Stimulated activated CD4-positive, alpha-beta T cell treated with anti-CD3 and anti-CD28 coated beads, Interleukin-1b, Interleukin-23, amount 100 ng/mL, for 1 hour (primary cell): ENCODE measurements at places on chromosomes 3 and 15.

DNA sequence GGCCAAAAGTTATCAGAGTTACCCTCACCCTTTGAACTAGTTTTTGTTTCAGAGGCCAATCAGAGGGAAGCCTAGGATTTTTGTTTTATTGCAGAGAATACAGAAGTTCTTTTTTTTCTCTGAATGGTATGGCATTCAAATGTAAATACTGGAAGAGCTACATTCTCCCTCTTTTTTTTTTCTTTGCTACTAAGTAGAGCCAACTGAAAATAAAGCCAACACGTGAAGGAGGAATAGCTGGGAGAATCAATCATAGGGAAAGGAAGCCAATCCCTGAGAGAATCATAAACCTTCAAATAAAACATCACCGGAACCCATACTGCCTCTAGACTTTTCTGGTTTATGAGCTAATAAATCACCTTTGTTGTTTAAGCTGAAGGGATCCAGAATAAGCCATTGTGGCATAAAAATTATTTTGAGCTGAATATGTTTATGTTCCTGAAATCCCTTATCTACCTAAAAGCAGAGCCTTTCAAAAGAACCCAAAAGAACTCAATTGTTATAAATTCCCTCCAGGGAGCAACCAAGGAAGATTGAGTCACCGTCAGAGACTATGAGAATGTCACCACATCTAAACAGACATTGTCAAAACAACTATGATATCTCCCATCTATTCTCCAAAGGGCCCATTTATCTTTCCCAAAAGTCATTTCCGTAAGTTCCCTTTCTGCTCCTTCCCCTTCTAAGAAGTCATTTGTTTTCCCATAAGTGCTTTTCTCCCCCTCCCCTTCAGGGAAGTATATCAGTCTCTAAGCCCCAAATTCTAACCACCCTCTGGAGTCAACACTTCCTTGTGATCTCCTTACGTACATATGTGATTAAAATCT lies 3.8 kb upstream of the ZNF280D start:
- no peak for DNase-seq

DNA sequence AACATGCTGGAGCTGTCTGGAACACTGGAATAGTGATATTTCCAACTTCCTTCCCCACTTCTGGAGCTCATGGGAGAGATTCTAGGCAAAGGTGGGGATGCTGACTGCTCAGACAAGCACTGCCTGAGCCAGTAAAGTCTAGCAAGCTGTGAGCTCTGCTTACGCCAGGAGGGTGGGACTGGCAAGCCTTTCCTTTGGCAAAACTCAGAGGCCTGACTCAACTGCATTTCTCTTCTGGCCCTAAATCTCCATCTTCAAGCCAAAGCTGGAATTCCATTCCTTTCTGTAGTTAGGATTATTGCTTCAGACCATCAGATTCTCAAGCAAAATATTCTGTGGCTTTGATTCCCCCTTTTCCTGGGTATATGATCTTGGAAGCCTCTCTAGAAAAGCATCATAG lies 20.3 kb upstream of the EPB42 start:
- DNase-seq, result no peak

DNA sequence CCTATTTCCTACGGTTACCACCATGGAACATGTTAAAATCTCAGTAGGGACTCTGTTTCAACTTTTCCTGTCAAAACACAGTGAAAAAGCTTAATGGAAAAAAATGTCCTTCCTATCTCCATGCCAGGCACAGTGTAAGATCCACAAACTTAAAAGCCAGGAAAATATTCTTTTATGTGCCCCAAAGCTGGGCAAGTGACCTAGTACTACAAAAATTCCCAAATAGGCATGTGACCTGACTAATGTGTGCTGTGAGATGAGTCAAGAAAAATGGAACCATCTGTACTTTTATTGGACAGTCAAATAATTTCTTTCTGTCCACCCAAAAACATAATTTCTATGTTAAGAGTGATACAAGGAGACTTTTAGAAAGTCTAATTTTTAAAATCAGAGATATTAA lies 406.0 kb downstream of the ZBTB20 start:
- DNase-seq, result no peak

- no peak for DNase-seq
Observed at GRCh38 chr15:41115161-41115651, 874 bp downstream of the INO80 start.

- DNase-seq, result no peak
Observed at GRCh38 chr3:149717391-149718056, 34.8 kb downstream of the COMMD2 start.

DNA sequence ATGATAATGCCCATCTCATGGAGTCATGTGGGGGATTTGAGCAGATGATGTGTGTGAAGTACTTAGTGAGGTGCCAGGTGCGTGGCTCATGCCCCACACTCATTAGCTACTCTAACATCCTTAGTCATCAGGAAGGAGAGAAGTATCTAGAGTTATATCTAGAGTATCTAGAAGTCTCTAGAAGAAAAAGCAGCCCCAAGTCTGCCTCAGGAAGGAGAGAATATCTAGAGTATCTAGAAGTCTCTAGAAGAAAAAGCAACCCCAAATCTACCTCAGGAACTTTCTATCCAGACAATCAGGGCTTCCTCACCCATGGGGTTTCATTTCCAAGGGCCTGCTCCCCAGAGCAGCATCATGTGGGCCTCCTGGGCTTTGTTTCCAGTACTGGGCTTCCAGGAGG lies 24.7 kb upstream of the DOCK3 start:
- DNase-seq, result no peak

DNA sequence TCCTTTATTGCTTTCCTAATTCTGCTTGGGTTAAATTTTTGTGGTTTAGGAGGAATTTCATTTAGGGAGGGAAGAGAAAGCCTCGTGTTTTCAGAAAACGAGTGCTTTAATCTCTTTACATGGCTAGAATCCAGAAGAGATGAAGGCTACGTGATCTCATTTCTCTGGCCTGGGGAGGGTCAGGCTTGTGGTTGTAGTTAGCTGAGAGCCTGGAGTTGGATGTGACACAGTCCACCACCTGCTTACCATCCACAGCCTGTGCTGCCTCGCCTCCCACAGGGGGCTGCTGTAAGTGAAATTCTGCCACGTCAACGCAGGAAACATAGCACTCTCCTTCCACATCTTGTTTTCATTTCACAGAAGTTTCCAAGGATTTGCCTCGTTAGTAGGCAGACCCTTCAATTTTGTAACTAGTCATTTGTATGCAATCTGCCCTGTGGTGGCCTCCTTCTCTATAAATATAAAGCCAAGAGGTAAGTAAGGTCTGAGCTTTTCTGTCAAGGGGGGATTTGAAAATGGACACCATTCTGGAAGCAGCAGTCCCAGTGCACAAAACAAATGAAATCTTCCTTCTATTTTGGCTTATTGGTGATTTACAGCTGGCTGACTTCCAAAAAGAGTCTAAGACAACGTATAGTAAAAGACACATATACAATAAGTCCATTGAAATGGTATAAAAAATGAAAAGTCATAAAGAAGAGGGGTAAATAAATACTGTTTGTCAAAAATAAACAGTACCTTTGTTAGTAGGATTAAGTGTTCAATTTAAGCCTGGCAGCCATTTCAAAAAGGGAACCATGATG lies 3.4 kb downstream of the GXYLT2 start:
- no peak for DNase-seq

DNA sequence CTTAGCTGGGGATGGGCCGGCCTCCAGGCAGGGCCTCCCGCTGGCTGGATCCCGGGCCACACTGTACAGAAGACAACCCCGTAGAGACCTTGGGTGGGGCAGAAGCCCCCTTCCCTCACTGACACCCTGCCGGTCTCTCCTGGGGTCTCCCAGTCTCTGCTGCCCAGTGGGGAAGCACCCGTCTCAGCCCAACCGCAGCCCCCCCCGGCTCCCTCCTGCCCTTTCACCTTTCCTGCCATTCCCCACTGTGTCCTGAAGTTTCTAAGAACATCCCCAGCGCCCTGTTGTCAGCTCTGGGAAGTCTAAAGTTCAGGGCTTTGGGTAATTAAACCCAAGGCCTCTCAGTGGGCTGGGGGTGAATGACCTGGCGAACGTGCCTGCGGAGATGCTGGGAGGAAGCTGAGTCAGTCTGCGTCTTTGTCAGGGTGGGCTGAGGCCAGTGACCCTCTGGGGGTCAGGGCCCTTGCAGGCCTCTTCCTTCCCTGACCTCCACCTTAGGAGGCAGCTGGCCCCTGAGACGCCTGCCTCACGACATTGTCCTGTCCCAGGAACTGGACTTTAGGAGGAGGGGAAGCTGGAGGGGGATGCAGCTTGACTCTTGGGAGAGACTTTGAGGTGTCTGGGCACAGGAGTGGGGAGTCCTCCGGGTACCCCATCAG lies 1.4 kb upstream of the SLC51A start:
- no peak for DNase-seq

DNA sequence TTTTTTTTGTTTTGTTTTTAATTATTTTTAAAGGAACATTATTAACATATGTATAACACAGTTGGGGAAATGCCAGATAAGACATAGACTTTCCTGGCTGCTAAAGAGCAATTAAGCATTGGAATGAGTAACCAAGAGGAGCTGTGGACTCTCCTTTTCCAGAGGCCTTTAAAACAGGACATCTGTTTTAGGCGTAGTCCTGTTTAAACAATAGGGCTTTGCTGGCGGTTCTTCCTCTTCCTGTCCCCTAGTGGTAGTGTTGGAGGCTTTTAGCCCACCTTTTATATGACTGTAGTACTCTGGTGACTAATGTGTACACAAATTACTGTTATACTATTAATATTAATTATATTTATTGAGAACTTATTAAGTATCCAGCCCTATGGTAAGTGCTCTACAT lies 81.9 kb downstream of the PPARG start:
- no peak for DNase-seq

GRCh38 chr3:6060251-6060650 lies 800.7 kb upstream of the GRM7 start:
- no peak for DNase-seq

GRCh38 chr3:57063032-57063431 lies 2.6 kb downstream of the SPATA12 start:
- DNase-seq, result no peak

DNA sequence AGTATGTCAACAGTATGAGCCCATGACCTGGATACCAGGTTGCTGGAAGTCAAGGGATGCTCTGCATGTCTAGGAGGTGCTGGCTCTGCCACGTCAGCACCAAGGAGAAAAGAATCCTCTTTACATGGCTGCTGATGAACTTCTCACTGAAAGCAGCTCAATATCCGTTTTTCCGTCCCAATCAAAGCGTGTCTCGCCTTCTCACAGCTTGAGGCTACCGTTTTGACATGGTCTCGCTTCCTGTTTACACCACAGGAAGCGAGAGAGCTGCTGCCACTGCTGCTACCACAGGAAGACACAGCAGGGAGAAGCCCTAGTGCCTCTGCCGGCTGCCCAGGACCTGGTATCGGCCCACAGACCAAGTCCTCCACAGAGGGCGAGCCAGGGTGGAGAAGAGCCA lies 27.3 kb downstream of the STARD5 start:
- DNase-seq, result no peak

- DNase-seq, result no peak
Observed at GRCh38 chr3:162082516-162082915, 585.9 kb downstream of the OTOL1 start.

GRCh38 chr15:52233405-52233804 lies 42.2 kb upstream of the GNB5 start:
- no peak for DNase-seq

GRCh38 chr3:126355777-126356372 lies 1.3 kb downstream of the KLF15 start:
- DNase-seq, result no peak

- DNase-seq, result no peak
Observed at GRCh38 chr3:177615015-177615414, 417.7 kb upstream of the TBL1XR1 start.

- no peak for DNase-seq
Observed at GRCh38 chr15:56242576-56243162, 1.0 kb downstream of the RFX7 start.

DNA sequence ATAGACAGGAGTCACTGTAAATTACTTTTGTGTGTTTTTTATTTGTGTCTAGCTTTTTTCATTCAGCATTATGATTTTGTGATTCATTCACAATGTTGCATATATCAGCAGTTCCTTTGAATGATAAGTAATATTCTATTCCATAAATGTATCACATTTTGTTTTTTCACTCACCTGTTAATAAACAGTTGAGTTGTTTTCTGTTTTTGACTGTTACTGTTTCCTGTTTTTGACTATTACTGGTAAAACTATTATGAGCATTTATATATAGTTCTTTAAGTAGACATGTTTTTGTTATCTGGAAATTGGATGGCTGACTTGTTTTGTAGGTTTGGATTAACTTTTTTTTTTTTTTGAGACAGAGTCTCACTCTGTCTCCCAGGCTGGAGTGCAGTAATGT lies 138.4 kb downstream of the RSRC1 start:
- DNase-seq, result no peak

DNA sequence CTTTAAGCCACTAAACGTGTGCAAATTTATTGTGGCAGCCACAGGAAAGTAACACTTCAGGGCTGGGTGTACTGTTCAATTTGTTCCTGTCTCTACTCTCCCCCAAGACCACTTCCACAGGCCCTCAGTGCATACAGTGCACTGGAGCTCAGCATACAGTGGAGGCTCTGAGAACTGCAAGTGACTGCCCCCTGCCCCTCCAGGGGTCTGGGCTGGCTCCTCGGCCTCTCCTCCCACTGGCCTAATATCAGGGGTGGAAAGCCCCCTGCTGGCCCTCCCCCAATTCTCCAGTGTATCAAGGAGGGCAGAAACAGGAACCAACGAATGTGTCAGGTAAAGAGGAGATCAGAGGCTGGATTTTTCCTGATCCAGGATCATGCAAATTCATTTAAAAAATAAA lies 19.9 kb upstream of the HEG1 start:
- no peak for DNase-seq

- no peak for DNase-seq
Observed at GRCh38 chr15:84858231-84858630, 26.2 kb upstream of the SLC28A1 start.

GRCh38 chr15:99371180-99372103 lies 120.2 kb downstream of the LRRC28 start:
- no peak for DNase-seq

GRCh38 chr15:90394748-90395442 lies 6.9 kb downstream of the IQGAP1 start:
- DNase-seq, result no peak

GRCh38 chr3:10420745-10421475 lies 84.5 kb downstream of the ATP2B2 start:
- DNase-seq, result no peak

- no peak for DNase-seq
Observed at GRCh38 chr15:37220949-37221670, 120.8 kb upstream of the MEIS2 start.

GRCh38 chr3:9074079-9074478 lies 110.8 kb upstream of the RAD18 start:
- DNase-seq, result no peak

DNA sequence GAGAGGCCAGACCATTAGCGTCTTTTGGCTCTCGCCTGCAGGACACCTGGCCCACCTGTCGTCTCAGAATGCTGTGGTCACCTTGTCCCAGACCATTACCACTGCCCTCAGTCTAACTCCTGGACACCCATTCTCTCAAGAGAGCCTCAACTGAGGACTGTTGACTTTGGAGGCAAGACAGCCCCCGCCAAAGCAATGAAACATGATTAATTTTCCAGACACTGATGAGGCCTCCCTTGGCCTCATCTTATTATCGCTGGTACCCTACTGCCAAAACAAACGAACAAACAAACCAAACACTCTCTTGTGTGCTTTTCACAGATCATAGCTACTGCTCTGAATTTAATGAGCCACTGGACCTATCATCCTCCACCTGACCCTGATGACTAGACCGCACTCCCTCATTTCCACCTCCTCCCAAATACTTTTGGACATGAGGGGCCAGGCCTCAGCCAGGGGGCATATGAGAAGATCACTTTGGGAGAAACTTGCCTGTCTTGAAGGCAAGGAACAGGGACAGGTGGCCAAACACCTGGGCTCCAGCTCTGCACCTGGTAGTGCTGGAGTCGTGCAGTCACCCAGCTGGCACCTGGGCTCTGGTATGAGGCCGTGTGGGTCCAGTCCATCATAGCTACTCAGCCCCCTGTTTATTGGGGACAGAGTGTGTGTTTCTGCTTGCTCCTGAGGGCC lies 27.6 kb downstream of the ALS2CL start:
- no peak for DNase-seq
